Parietal lobe (tissue), 2 donors: ENCODE measurements at places on chromosomes 16 and 17. TPM values are rescaled to one million over a fixed set of nuclear protein-coding genes. Genes with fewer than 3 reads are reported as not detected.

ZACN gene
- total RNA-seq, result not detected

ALOX15 gene
- not detected for total RNA-seq

TVP23A gene
- 31.9 TPM for total RNA-seq

NPIPB2 gene
- 18.8 TPM for total RNA-seq

DYNLRB2 gene
- 1.6 TPM for total RNA-seq

UTS2R gene
- not detected for total RNA-seq

TTYH2 gene
- 17.2 TPM for total RNA-seq

TNRC6C gene
- total RNA-seq, result 63.2 TPM

IGF2BP1 gene
- 2.8 TPM for total RNA-seq

IKZF3 gene
- total RNA-seq, result under 0.01 TPM

PYDC1 gene
- not detected for total RNA-seq

KRTAP9-4 gene
- not detected for total RNA-seq

GNAO1 gene
- total RNA-seq, result 163 TPM

SGCA gene
- total RNA-seq, result not detected

MPP3 gene
- 58.5 TPM for total RNA-seq

HS3ST4 gene
- total RNA-seq, result 14.1 TPM

C17orf100 gene
- 5.3 TPM for total RNA-seq

MYOCD gene
- under 0.01 TPM for total RNA-seq

TBX21 gene
- not detected for total RNA-seq

SOCS3 gene
- 3.1 TPM for total RNA-seq

C17orf78 gene
- not detected for total RNA-seq

MYO15A gene
- total RNA-seq, result 9.4 TPM

PSME3 gene
- 41.0 TPM for total RNA-seq

GRAPL gene
- 5.0 TPM for total RNA-seq

PRR35 gene
- total RNA-seq, result not detected
